SJSA1 (cell line): ENCODE measurements at places on chromosomes 12 and 14. TPM values are rescaled to one million over a fixed set of nuclear protein-coding genes. Genes with fewer than 3 reads are reported as not detected.

GRCh38 chr12:119181944-119182343 lies 3.2 kb downstream of the HSPB8 start:
- H3K4me1 ChIP-seq: peaks cover 25% of the 10 kb centered on the region
- H3K36me3 ChIP-seq: no peaks in the 10 kb centered on the region; the same call in 1 of the 2 replicates
- no peak overlapping the region for H3K4me3 ChIP-seq
- H3K27me3 ChIP-seq: no peaks in the 10 kb centered on the region
- H3K27ac ChIP-seq: no peak overlapping the region

DNA sequence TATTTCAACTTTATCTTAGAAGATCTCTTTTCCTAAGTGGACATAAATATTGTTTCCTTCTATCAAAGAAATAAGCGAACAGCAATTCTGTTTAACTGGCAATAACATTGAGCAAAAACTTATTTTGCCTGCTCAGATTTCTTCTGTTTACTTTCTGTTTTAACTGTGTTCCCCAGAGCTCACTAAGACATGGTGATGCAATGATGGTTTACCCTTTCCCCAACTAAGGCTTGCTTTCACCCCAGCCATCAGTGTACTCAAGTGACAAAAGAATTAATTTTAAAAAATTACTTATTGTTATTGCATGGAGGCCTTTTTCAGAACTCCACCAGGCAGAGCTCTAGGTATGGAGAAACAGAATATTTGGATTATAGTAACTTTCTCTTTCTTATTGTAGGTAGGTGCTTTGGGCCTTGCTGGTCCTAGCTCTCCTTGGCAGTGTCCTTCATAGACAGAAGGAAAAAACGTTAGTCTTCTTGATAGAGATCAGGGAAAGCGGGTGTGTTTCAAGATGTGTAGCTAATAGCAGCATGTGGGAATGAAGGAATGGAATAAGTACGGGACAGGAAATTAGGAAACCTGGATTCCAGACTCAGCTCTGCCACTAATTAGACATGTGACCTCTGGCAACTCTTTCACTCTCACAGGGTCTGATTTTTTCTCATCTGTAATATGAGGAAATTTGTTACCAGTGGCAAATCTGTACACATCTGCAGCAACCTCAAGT lies 14.6 kb upstream of the DDHD1 start:
- H3K4me1 ChIP-seq: no peaks in the 10 kb centered on the region
- no peak overlapping the region for H3K4me3 ChIP-seq
- H3K36me3 ChIP-seq: no peaks in the 10 kb centered on the region
- no peak for DNase-seq

DNA sequence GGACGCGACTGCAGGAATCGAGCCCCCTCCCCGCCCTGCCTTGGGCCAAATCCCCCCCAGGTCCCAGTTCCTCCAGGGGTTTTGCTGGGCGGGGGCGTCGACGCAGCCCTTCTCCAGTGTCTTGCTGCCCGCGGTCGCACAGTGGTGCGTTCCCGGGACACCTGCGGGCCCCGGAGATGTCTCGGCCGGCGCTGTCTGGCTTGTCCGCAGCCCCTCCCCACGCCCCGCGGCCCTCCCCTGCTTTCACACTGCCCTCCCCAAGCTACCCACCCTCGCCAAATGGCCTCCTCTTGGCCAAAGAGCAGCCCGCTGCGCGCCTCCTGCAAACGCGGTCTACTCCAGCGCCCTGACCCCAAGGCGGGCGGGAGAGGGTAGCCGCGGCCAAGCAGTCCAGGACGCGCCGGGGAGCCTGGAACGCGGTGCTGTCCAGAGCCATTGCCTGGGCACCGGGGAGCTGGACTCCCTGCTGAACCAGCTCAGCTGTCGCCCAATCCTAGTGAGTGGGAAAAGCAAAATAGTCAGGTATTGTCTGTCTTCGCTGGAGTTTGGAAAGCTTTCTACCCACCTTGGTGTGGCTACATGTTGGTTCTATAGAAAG lies 122.0 kb downstream of the AACS start:
- no peak for DNase-seq
- peaks cover 9% of the 10 kb centered on the region for H3K4me1 ChIP-seq

GRCh38 chr12:18752280-18752920 lies 14.5 kb downstream of the CAPZA3 start:
- no peak overlapping the region for H3K27ac ChIP-seq
- no peaks in the 10 kb centered on the region for H3K36me3 ChIP-seq
- H3K4me3 ChIP-seq: no peak overlapping the region
- peak; percentile 57 for DNase-seq
- peaks cover 40% of the 10 kb centered on the region for H3K4me1 ChIP-seq

DNA sequence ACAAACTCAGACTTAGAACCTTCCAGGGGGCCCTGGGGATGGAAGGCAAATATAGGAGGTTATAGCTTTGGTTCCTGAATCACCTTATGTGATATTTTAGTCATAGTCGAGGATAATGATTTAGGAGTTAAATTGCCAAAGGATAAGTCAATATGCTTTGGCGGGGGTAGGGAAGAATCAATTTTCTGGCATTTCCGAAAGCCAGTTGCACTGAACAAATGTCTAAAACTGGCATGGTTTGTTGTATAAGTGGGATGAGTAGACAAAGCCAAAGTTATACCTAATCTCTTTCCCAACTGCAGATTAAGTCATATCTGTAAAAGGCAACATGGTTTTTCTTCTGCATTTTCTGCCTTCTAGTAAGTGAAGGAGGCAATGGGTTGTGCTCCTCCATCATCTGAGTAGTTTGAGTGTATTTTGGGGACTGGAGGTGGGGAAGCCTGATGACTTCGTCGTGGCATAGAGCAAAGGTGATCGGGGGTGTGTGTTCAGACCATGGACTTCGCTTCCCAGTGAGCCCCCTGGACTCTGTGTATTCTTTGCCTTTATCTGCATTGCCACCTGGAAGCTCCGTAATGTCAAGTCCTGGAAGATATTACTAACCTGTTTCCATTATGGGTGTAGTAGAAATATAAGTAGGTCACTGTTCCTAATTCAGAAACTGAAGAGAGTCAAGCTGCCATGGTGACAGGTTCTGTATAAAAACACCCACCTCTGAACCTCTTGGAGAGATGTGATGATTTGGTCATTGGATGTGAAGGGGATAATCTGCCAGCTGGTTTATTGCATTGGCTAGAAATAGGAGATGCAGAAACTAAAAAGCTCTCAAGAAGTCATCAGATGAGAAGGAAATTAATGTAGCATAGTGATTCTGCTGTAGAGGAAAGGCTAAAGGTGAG lies 24.5 kb downstream of the PPFIBP1 start:
- H3K4me1 ChIP-seq: peaks cover 38% of the 10 kb centered on the region
- H3K4me3 ChIP-seq: no peak overlapping the region
- no peak for DNase-seq
- peak overlapping the region; percentile 95 for H3K27ac ChIP-seq

DNA sequence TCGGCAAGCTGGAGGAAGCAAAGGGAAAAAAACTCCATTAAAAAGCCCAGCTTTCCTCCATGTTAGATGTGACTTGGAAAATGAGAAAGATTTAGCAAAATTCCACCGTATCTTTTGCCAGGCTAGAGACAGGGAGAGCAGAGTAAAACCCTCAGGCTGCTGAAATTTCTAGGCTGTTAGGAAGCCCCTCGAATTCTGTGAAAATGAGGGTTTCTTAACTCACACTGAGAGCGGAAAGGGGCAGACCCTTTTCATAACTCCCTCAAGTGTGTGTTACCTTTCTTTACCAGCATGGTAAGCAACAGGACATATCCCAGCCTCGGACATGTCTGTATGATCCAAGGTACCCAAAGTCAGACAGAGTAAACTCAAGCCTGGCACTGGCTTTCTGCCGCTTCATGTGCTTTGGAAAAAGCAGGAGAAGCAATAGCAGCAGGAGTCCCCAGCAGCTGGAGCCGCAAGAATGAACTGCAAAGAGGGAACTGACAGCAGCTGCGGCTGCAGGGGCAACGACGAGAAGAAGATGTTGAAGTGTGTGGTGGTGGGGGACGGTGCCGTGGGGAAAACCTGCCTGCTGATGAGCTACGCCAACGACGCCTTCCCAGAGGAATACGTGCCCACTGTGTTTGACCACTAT lies at the start of gene RHOJ:
RHOJ (plus strand) TSS at position 37 of the 637 bp plus-strand sequence; CDS start at position 464, 427 bp downstream.
- peak within 1 kb of the TSS; percentile 59 for H3K27ac ChIP-seq
- peaks cover 12% of the 10 kb centered on the region for H3K4me1 ChIP-seq
- peak within 1 kb of the TSS; percentile 29 for H3K4me3 ChIP-seq
- DNase-seq: no peak

DNA sequence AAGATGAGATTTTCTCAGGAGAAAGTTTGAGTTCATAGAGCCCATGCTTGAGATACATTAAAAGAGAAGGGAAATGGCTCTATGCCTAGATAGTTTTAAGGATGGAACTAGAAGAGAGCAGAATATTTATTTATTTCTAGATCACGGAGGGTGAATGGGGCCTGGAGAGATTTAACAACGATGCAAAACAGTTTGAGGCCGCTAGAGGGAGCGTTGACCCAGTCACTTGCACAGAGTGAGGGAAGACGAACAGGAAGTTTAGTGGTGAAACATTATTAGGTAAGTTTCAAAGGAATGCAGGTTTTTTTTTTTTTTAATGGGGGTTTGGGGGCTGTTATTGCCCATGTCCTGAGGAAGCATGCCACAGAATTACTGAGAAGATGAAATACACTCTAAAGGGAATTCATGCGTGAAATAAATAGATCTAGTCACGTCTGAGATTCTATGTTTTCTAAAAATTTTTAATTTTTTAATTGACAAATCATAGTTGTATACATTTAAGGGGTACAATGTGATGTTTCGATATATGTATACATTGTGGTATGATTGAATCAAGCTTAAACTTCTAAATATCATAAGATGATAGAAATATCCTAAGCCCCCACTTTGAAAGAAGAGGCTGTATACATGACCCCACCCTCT lies 14.8 kb upstream of the PPP1R1A start:
- H3K4me1 ChIP-seq: no peaks in the 10 kb centered on the region
- no peak overlapping the region for H3K4me3 ChIP-seq
- peak; percentile 59 for DNase-seq
- H3K27ac ChIP-seq: no peak overlapping the region
- no peaks in the 10 kb centered on the region; the same call in 1 of the 2 replicates for H3K27me3 ChIP-seq

GRCh38 chr12:107731366-107731765 lies 29.6 kb downstream of the PRDM4 start:
- no peak for DNase-seq
- no peaks in the 10 kb centered on the region for H3K4me1 ChIP-seq
- H3K4me3 ChIP-seq: no peak overlapping the region
- H3K36me3 ChIP-seq: peaks cover 33% of the 10 kb centered on the region
- H3K27ac ChIP-seq: no peak overlapping the region

- no peaks in the 10 kb centered on the region for H3K4me1 ChIP-seq
- H3K27ac ChIP-seq: no peak overlapping the region
- no peak for DNase-seq
- H3K4me3 ChIP-seq: no peak overlapping the region
- 0 out of 2 replicates have a peak, but pooled peaks cover 3% of the 10 kb centered on the region for H3K27me3 ChIP-seq
- no peaks in the 10 kb centered on the region for H3K36me3 ChIP-seq
Measured at GRCh38 chr12:107163413-107163812, 70.1 kb upstream of the CRY1 start.

- H3K27ac ChIP-seq: no peak overlapping the region
- no peaks in the 10 kb centered on the region for H3K27me3 ChIP-seq
- no peaks in the 10 kb centered on the region for H3K4me1 ChIP-seq
- peaks cover 35% of the 10 kb centered on the region for H3K36me3 ChIP-seq
- DNase-seq: no peak
Measured at GRCh38 chr12:54035568-54036264, 2.9 kb downstream of the HOXC5 start.

HOMEZ gene
- 4.9 and 6.1 TPM in 2 replicates for total RNA-seq

TMEM30B gene
- total RNA-seq: not detected in 2 replicates

TRAFD1 gene
- total RNA-seq: 37.3 and 38.2 TPM in 2 replicates

GPRC5D gene
- total RNA-seq: not detected in 2 replicates

KRT6C gene
- not detected in 2 replicates for total RNA-seq

FAR2 gene
- 1.5 and 1.7 TPM in 2 replicates for total RNA-seq

PRPF40B gene
- total RNA-seq: 2.3 and 6.5 TPM in 2 replicates
